ENCODE measurements at places on chromosomes 5 and 9.

- DNase-seq = no peak
Observed at GRCh38 chr9:105972466-105973204, 278.3 kb downstream of the TMEM38B start.

- no peak for DNase-seq
Observed at GRCh38 chr5:116629168-116629567, 54.5 kb upstream of the SEMA6A start.

- no peak for DNase-seq
Observed at GRCh38 chr9:114733816-114734215, 51.8 kb upstream of the TEX48 start.

- DNase-seq = no peak
Observed at GRCh38 chr5:58403822-58404433, 56.0 kb downstream of the PLK2 start.

GRCh38 chr9:134965851-134966250 lies 48.1 kb upstream of the FCN1 start:
- DNase-seq = no peak

- no peak for DNase-seq
Observed at GRCh38 chr5:164958688-164959087, 1453.3 kb downstream of the MAT2B start.

DNA sequence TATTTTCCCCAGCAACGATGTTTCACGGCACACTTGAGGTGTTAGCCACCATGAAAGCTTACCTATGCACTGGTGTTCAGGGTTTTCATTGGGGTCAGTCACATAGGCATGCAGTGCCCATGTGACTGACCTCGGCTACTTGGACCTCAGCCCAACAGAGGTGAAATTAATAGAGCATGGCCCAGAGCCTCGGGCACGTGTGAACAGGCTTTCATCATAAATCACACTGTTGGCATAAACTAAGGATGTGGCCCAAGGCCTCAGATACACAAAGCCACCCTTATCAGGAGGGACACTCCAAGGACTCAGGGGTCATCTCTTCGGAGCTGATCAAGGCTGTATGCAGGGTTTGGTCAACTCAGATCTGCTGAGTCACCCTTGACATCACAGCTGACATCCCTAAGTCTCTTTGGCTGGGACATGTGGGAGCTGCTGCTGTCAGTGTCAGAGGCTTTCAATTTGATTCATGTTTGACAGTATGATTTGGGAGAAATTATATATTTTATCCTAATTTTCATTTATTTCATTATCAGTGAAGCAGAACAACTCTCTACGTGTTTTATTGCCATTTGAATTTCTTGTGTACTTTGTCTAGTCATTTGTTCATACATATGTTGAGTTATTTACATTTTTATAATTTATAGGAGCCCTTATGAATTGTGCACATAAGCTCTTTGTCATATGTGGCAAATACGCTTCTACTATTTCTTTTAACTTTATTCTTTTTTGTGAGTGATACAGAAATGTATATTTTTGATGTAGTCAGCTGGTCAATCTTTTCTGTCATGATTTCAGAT lies 59.7 kb upstream of the ANKRD33B start:
- no peak for DNase-seq

All from CD8-positive, alpha-beta T cell (primary cell).